Suppressor macrophage (primary cell): ENCODE measurements at places on chromosomes 13 and 19.

DNA sequence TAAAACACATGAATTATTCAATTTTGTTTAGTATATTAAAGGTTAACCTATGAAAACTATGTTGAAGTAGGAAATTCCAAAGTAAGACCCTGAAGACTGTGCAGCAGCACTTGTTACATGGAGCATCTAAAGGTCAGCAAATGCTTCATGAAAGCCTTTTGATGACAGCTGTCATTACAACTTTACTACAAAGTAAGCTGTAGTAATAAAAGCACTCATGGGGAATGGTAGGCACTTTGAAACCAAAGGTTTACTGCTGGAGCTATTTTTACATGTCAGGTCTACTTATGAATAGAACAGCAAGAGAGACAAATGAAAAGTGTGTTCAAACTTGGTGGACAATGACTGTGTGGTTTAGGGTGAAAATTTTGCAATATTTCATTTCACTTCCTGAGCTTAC, 672.5 kb upstream of the PCDH20 start:
- DNase-seq, result no peak

DNA sequence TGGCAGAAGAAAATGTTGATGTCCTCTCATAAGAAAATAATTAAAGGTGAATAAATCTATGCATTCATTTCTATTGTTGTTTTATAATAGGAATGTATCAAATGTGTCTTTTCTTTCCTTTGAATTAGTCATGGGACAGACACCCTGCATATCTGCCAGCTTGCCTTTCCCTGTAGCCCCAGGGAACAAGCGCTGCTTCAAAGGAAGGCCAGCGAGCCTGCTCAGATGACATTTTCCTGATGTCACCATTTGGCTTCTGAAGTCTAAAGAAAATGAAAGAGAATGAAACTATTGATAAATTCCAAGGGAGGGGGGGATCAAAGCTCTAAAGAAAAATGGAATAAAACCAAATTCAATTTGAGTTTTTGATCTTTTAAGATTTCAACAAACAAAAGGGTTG, 574.8 kb downstream of the IRS2 start:
- no peak for DNase-seq

GRCh38 chr19:29673451-29674371, 8.4 kb downstream of the PLEKHF1 start:
- DNase-seq, result no peak

- no peak for DNase-seq
These were observed 14.2 kb downstream of the EGLN2 start for GRCh38 chr19:40813182-40813581.
